SJSA1 (cell line): ENCODE measurements at places on chromosomes 11 and 22. TPM values are rescaled to one million over a fixed set of nuclear protein-coding genes. Genes with fewer than 3 reads are reported as not detected.
A peak's percentile ranks its signal among the peaks of the same experiment; 100 is the strongest.

GRCh38 chr11:122062763-122063162, 53.3 kb downstream of the BLID start:
- no peak for DNase-seq

- DNase-seq, result no peak
Measured at GRCh38 chr11:99449345-99449744, 428.6 kb downstream of the CNTN5 start.

GRCh38 chr11:62823677-62824076, 8.2 kb downstream of the STX5 start:
- DNase-seq, result no peak

DNA sequence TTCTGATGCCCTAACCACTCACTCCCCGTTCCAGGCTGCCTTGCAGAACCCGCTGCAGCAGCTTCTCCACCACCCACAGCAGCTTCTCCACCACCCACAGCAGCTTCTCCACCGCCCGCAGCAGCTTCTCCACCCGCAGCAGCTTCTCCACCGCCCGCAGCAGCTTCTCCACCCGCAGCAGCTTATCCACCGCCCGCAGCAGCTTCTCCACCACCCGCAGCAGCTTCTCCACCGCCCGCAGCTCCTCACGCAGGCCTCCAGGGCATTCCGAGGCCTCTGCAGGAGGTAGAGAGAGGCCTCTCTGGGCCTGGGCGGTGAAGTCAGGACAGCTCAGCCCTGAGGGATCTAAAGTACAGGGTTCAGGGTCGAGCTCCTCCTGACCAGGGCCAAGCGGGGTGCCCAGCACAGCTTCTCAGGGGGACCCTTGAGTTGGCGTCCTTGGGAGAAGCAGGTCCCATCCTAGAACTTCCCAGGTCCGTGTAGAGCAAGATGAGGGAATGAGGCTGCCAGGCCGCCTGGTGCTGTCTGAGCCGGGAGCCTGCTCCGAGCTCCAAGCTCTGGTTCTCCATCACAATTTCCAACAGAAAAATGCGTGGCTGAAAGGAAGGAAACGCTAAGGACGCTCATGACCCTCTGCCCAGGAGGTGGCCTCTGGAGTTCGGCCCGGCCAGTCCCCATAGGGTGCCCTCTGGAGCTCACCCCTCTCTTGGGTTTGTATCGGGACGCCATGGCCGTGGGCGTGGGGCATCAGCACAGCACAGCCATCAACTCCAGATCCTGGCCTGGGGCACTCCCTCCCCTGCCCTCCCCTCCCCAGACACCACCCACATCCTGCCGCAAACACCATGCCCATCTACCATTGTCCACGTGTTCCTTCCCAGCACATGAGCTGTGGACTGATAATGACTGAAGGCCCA, 528.6 kb downstream of the BRD1 start:
- DNase-seq, result no peak

GRCh38 chr11:36500315-36500721, 9.8 kb downstream of the TRAF6 start:
- DNase-seq, result peak; percentile 88

- no peak for DNase-seq
Measured at GRCh38 chr11:106480581-106481190, 403.2 kb downstream of the AASDHPPT start.

DNA sequence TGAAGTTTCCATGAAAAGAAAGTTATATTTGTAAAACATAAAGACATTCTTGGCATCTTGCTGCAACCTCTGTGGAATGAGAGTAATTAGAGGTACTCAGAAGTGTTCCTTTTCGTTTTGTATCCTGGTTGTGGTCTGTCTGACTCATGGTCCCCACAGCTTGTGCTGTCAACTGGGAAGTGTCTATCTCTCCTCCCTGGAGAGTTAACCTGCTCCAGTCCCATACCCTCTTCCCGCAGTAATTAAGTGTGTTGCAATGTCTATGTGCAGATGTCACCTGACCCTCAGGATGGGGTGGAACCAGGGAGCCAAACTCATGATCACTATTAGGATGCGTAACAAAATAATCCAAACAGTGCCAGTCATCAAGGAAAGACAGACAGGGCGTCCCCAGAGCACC, 23.0 kb upstream of the ZDHHC13 start:
- no peak for DNase-seq

DNA sequence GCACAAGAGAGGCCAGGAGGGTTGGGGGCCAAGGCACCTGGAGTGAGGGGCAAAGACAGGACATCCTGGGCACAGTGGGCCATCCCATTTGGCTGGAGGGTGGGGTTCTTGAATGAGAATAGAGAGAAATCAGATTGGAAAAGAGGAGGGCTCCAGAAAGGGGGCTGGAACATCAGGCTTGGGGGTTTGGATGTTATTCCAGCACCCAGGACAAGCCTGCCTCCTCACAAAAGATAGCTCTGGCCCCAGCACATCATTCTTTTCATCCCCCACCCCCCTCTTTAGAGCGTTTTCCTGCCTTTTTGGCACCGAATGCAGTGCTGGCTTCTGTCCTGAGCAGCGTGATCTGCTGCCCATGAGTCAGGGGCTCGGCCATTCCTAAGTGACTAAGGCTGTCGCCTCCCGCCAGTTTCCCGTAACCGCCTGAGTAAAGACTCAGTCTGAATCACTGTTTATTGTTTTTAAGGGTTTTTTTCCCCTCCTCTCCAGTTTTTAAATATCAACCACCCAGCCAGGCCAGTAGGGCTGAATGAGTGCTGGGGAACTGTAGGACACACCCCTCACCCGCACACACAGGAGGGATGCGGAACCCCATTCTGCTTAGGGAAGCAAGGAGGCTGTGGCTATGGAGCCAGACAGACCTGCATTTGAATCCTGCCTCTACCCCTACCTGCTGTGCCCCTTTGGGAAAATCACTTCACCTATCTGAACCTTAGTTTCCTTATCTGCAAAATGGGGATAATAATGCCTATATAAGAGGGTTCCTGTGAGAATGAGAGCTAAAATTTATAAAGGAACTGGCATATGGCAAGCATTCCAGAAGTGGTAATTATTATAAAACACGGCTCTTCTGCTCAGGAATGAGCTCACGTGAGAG, 32.4 kb upstream of the NAV2 start:
- peak; percentile 94 for DNase-seq

Gene OR5M8
- not detected in 2 replicates for total RNA-seq

Gene TRPC6
- 0.34 and 0.87 TPM in 2 replicates for total RNA-seq

Gene SCGB1D2
- not detected in 2 replicates for total RNA-seq

Gene OR5P2
- 0.16 and 0.37 TPM in 2 replicates for total RNA-seq
